ENCODE measurements at places on chromosomes 2 and 18. TPM values are rescaled to one million over a fixed set of nuclear protein-coding genes. Genes with fewer than 3 reads are reported as not detected.

The DSG1 gene
- total RNA-seq: not detected

The TTLL4 gene
- 29.0 TPM for total RNA-seq

The RGPD3 gene
- total RNA-seq: 0.16 TPM

The ZNF804A gene
- not detected for total RNA-seq

The BCL2L11 gene
- 6.8 TPM for total RNA-seq

The RIT2 gene
- total RNA-seq: not detected

The PLEKHH2 gene
- total RNA-seq: 3.1 TPM

The DPP4 gene
- 1.0 TPM for total RNA-seq

The GALNT5 gene
- total RNA-seq: 2.4 TPM

The TXNDC2 gene
- total RNA-seq: 0.17 TPM

The PAX8 gene
- total RNA-seq: 0.60 TPM

The RBFA gene
- 30.3 TPM for total RNA-seq

The ALK gene
- not detected for total RNA-seq

The RPRM gene
- 0.11 TPM for total RNA-seq

The PDCD1 gene
- not detected for total RNA-seq

The NT5DC4 gene
- total RNA-seq: not detected

The SLC19A3 gene
- total RNA-seq: 2.1 TPM

The NEU4 gene
- total RNA-seq: 0.28 TPM

The SPP2 gene
- total RNA-seq: not detected

The ZNF2 gene
- 3.8 TPM for total RNA-seq

The CIDEA gene
- not detected for total RNA-seq

The UGT1A9 gene
- total RNA-seq: 3.9 TPM

The PTH2R gene
- total RNA-seq: not detected

The TUBA4A gene
- 286 TPM for total RNA-seq

The SCYGR4 gene
- not detected for total RNA-seq

The DQX1 gene
- total RNA-seq: 0.15 TPM

The TACR1 gene
- 0.14 TPM for total RNA-seq

The RNU2-63P gene
- total RNA-seq: not detected

The MYCN gene
- not detected for total RNA-seq

The RESP18 gene
- total RNA-seq: not detected

The SLC4A3 gene
- total RNA-seq: 2.9 TPM

The ITPRIPL1 gene
- not detected for total RNA-seq

The MEP1B gene
- 0.05 TPM for total RNA-seq

The CNGA3 gene
- 0.09 TPM for total RNA-seq

The SMAD2 gene
- 69.2 TPM for total RNA-seq

The PRSS56 gene
- 0.12 TPM for total RNA-seq

Measured in A549 treated with dexamethasone at 1 μM for 4 hours (cell line).